ENCODE measurements at places on chromosomes 11 and 22. TPM values are rescaled to one million over a fixed set of nuclear protein-coding genes. Genes with fewer than 3 reads are reported as not detected.

CBLIF gene
- not detected for total RNA-seq

DNA sequence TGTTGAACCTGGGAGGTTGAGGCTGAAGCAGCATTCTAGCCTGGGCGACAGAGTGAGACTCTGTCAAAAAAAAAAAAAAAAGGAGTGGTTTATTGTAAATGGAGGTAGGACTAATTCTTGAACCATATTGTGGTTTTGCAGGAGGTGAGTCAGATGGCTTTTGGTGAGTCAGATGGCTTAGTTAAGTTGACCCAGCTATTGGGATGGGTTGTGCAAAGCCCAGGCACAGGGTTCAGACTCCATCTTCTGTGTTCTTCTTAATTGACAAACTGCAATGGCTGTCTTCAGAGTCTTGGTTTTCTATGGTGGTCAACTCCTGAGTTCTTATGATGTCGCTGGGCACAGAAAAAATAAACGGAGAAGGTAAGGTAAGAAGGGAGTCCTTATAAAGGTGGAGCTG, 182.7 kb downstream of the ADAMTS15 start:
- no peak overlapping the region for H3K4me3 ChIP-seq
- DNase-seq: no peak
- no peaks in the 10 kb centered on the region for H3K27me3 ChIP-seq
- peaks cover 13% of the 10 kb centered on the region for H3K4me1 ChIP-seq
- no peak overlapping the region for H3K27ac ChIP-seq
- no peaks in the 10 kb centered on the region for H3K36me3 ChIP-seq

NARS2 gene
- total RNA-seq: 33.5 TPM

DNA sequence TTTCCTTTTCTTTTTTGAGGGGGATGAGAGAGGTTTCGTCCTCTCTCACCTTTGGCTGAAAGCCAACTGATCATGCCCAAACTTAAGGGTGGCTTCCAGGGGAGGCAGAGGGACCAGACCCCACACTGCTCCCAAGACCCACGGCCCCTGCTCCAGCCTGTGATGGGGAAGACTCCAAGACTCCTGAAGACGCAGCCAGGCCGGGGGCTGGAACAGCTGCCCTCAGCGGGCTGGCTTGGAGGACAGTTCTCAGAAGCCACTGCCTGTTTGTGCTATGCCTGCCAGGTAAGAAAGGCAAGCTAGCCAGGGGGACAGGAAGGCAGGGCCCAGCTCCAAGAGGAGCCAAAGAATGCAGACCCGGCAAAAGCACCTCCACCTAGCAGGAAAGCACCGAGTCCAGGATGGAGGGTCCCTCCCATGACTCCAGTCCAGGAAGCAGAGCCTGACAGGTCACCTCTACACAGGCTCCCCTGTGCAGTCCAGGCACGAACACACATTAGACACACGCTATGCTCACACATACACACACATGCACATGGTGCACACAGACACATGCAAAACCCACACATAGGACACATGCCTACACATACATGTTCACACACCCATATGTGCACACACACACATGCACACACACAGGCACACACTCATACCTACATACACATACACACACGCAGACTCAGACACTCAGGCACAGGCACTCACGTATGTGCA, 31.3 kb downstream of the GNB1L start:
- peaks cover 33% of the 10 kb centered on the region for H3K36me3 ChIP-seq
- no peak overlapping the region for H3K27ac ChIP-seq
- no peak for DNase-seq
- H3K4me3 ChIP-seq: no peak overlapping the region
- H3K27me3 ChIP-seq: no peaks in the 10 kb centered on the region

Measured in spinal cord (tissue), 10 donors.